ENCODE measurements at places on chromosomes 5 and 9.

DNA sequence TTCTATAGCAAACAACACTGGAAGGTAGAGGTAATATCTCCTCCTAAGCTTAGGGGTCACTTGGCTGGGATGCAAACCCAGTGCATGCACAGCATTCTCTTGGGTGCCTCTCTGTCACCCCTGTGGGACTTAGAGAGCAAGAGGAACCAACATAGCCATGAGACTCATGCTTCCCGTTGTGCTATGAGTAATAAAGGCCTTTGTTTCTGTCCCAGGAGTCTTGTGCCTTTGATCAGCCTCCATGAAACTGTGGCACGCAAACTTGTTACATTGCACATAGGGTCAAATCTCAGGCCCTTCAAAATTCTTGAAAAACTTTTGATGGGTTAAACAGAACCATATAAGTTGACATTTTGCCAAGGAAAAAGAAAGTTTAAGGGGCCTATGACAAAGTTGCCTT lies 272.8 kb downstream of the TAF11L14 start:
- no peak for DNase-seq

- DNase-seq, result no peak
Observed at GRCh38 chr9:110143950-110144545, 63.9 kb downstream of the C9orf152 start.

DNA sequence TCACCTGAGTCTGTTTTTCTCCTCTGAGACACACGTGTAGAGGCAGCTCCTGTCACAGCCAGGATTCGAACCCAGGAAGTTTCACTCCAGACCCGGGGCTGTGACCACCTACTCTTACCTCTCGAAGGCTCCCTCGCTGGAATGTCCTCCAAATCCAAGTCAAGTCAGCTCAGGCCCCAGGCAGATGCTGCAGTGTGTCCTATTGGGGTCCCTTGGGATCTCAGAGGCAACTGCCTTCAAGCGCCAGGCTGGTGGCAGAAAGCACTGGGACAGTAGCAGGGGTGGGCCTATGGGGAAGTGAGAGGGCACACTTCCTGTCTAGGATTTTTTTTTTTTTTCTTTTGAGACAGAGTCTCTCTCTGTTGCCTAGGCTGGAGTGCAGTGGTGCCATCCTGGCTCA lies 762 bp upstream of the ST6GALNAC4 start:
- no peak for DNase-seq

- DNase-seq, result no peak
Observed at GRCh38 chr5:305050-305449, 16.5 kb upstream of the AHRR start.

DNA sequence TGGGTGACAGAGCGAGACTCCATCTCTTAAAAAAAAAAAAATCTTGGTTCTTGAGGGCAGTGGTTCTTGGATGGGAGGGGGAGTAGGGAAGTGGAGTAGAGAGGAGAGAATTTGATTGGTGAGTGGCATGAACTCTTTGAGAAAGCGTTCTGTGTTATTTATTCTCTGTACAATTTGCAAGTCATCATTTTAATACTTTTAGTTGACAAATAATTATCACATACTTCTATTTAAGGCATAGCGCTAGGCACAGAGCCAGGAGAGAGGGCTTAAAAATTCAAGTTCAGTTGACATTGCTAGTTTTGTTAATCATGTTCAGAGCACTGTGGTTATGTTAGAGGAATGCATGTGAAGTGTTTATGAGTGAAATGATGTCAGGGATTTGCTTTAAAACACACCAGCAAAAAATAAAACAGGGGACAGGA lies 24.6 kb downstream of the HSDL2 start:
- no peak for DNase-seq

DNA sequence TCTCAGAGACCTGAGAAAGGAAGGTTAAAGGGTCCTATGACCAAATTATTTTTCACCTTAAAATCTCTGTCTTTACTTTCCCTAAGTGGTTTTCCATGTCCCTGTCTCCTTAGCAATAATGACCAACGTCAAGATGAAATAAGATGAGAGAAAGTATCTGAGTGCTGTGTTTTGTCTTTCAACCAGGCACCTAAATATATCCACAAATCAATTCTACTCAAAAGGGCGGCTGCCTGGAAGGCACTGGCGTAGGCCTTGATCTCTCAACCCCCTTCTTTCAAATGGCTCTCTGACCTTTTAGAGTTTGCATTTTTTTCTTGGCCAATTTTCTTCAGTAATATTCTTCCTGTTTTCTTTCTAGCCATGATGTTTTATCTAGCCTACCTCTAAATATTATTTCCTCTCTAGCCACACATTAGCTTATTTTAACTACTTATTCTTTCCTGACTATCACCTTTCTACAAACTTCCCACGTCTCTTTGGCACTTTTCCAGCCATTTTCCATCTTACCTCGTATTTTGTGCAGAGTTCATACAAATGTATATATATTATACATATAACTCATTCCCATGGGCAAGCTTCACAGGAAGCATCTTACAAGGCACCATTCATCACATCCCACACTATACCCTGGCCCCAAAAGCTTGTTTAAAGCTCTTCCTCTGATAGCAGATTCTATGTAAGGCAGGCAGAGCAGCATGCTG lies 204.5 kb downstream of the SNX18 start:
- no peak for DNase-seq

DNA sequence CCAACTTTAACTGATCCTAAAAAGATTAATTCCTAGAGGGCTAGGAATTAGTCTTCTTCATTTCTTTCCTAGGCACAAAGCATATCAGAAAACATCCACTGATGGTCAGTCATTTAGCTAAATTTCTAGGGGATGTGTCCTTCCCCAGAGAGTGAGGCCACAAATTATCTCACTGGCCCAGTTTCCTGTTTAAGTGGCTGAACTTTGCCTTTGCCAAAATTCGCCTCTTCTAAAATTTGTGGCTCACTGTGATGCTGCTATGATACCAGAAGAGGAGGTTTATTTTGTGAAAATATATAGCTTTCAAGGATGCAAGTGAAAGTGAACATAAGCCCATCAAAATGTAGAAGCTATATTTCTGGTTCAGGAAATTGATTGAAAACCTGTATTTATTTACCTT lies 98.1 kb upstream of the FER start:
- DNase-seq, result no peak

DNA sequence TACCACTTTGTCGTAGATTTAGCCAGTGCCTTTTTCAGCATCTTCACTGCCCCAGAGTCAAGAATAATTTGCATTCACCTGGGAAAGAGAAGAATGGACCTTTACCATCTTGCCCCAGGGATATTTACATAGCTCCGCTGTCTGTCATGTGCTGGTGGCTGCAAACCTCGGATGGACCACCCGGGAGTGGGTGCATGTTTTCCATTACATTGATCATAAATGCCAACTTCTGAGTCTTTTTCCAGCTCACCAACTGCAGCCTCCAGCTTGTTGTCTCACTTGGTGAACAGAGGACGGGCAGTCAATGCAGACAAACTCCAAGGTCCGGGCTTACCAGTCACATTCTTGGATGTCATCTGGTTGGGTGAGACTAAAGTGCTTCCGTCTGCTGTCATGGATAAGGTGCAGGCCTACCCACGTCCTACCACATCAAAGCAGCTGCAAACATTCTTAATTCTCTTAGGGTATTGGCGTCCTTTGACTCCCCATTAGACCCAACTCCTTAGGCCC lies 155.8 kb upstream of the APC start:
- no peak for DNase-seq

DNA sequence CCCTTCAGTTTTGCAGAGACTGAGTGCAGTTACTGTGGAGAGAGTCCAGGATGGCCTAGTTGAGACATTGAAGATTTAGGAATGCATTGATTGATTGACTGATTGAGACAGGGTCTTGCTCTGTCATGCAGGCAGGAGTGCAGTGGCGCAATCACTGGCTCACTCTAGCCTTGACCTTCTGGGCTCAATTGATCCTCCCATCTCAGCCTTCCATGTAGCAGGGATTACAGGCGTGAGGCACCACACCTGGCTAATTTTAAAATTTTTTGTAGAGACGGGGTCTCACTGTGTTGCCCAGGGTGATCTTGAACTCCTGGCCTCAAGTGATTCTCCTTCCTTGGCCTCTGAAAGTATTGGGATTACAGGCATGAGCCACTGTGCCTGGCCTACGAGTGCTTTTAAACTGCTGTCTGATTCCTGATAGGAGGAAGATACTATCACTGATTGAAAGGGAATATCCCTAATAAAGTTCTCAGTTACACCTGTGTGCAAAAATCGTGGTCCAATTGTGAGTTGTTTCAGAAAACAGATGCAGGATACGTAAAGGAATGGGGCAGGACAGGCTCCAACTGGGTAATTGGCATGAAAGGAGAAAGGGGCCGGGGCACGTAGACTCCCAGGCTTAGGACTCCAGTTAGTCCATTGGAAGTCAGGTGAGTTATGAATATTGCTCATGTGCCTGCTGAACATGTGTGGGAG lies 87.5 kb downstream of the KDM4C start:
- no peak for DNase-seq

GRCh38 chr5:71475788-71476384 lies 20.4 kb downstream of the BDP1 start:
- DNase-seq, result no peak

DNA sequence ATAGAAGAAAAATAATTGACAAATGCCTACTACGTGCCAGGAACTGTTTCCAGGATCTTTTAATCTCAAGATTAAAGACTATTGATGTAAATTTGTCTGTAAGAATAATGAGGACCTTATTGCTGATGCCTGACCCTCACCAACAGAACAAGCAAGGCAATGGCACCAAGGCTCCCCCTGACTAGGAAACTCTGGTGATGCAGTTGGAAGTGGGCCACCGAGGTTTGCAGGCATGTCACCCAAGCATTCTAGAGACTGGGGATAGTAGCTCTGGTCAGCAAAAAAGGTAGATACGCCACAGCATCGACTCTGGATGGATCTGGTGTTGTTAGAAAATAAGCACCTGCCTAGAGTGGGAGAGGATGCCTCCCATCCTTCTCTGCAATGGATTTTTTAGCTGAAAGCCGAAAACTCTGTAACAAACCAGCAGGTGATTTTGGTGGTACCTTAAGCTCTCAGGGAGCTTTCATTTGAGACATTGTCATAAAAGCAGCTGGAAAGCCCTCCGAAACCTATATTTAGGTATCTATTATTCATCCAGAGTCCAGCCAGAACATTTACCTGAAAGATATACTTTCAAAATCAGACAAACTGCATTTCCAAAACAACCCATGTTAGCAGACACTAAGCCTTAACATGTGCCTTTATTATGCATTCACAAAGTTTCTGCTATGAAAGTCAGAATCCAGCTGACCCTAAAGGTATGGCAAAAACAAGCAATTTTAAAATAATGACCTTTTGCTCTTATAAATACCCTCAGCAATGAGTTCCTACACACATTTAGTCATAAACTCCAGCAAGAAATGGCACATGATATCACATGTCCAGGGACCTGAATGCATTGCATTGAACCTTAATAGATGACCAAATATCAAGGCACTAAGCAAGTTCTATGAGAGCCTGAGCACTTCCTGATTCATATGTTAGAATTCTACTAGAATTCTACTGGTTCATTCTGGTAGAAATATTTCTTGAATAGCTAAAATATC lies 308.4 kb downstream of the PDE4D start:
- no peak for DNase-seq

- no peak for DNase-seq
Observed at GRCh38 chr9:99360026-99360425, 137.9 kb downstream of the SEC61B start.

DNA sequence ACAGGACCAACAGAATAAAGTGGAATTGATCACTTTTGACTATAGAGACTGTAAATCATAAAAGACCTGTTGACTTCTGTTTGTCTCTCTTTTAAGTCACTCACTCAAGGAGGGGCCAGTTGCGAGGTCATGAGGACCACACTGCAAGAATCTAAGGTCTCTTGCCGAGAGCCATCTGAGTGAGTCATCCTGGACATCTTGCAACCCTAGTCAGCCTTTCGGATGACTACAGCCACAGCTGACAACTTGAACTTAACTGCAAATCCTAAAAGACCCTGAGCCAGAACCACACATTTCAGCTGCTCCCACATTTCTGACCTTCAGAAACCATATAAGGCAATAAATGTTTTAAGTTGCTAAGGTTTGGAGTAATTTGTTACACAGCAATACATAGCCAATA lies 129.7 kb upstream of the RAD23B start:
- no peak for DNase-seq

- DNase-seq, result no peak
Observed at GRCh38 chr9:15401266-15401665, 21.4 kb upstream of the SNAPC3 start.

DNA sequence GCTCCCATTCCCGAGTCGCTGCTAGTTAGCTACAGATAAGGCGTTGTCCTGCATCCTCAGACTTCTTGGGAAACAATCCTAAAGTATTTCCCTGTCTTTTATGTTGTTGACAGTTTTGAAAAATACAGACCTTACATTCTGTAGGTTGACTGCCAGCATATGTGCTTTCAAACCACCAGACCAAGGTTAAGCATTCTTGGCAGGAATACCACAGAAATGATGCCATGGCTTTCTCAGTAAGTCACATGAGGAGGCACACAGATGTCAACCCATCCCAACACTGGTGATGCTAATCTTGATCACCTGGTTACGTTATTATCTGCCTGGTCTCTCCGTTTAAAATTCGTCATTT lies 871 bp downstream of the GLE1 start:
- no peak for DNase-seq

- DNase-seq, result no peak
Observed at GRCh38 chr9:112380825-112381221, 915 bp downstream of the HSDL2 start.

DNA sequence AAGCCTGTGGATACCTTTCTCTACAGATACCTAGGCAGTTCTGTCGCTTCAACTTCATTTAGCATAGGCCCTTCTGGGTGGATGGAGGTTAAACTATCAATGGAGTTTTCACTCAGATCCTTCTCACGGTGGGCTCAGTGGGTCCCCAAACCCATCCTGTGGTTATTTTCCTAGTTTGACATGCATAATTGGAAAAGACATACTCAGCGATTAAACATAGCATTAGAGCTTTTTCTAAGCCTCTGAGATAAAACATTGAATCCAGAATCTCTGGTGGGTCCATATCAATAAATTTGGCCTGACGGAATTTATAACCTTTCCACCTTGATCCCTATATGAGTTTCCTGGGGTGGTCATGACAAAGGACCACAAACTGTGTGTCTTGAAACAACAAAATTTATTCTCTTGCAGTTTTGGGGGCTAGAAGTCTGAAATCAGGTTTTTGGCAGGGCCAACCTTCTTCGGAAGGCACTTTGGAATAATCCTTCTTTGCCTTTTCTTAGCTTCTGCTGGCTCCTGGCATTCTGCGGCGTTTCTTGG lies 1.7 kb upstream of the OTULIN start:
- no peak for DNase-seq

- DNase-seq, result peak; percentile 81
Observed at GRCh38 chr5:37717613-37718431, 122.0 kb downstream of the GDNF start.

Measured in NCI-H1417 treated with DMSO at 0.1 percent for 48 hours (cell line).